ENCODE measurements at places on chromosomes 1 and 21.

DNA sequence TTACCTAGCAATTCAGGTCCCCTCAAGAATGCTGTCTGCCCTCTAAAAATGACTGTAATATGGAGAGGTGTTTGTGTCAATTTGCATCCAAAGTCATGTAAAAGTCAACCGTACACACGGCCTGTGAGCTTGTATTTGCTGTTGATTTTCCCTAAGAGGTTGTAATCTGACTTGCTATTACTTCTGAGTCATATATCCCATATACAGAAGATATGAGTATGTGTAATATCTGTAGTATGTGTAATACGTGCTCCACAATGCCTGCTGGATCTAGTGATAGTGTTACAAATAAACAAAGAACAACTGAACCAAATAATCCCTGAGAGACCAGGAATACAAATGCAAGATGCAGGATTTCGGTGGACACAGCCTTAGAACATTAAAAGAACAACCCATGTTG is 1.4 kb upstream of the KCNJ6 start:
- no peak for DNase-seq

DNA sequence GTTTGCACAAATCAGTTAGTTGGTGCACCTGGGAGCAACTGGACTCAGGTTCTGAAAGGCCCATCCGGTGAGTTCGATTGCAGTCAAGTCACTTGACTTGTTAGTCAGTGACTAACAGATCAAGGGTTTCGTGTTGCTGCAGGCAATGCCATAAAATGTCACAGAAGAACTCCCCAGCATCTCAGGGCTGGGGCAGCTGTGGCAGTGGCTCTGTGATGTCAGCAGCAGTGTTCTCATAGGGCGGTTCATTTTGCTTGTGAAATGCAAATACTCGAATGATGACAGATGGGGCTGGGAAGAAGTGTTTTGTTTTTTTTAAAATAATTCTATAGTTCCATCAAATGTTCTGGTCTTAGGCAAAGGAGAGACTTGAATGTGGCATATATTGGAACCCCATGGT is 287.8 kb downstream of the LMX1A start:
- DNase-seq = no peak

GRCh38 chr1:22327411-22327810 is 124.2 kb upstream of the ZBTB40 start:
- no peak for DNase-seq

DNA sequence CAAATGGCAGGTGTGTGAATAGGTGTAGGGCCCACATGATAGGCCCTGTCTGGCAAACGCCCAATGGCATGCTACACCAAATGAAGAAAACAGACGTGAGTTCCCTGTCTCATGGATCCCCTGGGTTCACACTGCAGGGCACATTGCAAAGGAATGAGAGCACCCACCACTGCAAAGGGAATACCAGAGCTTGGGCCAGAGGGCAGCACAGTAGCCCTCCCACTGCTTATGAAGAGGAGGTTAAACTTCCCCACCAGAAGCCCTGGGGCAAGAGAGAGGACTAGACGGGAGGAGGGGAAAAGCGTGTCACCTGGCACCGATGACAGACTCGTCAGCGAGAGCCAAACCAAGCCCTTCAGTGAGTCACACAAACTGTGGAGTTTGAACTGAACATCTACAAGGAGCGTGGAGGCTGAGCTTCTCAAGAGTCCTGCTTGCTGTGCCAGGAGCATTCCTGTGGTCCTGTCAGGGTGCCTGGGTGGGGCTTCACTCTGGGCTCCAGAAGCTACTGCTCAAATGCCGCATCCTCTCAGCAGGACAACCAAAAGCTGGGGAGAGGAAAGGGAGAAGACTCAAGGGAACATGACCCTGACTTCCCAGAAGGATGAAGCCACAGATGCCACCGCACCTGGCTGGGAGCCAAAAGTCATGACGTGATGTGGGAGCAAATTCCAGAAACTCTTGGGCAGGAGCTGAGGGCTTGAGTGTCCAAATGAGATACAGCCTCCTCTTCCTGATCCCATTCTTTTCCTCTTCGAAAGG is 61.1 kb downstream of the TOMM20 start:
- DNase-seq = peak; percentile 93

GRCh38 chr1:207824691-207825408 is 73.0 kb downstream of the CD46 start:
- DNase-seq = no peak

GRCh38 chr1:23122023-23122748 is 46.5 kb downstream of the LUZP1 start:
- DNase-seq = no peak

- no peak for DNase-seq
Observed at GRCh38 chr1:60866917-60867531, 215.3 kb upstream of the NFIA start.

DNA sequence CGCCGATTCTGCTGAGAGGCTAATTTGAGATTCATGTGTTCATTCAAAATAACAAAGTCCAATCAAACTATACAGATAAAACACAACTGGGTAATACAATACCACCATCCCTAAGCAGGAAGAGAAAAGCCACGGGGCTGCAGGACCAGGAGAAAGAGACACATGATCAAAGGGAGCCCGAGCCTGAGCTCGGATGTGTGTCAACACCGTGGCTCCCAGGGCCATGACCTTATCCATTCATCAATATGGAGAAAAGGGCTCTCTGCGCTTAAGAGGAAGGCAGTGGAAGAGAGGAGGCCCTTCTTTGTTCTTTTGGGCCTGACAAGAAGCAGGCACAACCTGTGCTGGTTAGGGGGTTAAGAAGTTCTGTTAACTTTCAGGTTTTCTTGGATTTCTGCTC is 56.7 kb downstream of the HUNK start:
- DNase-seq = no peak

DNA sequence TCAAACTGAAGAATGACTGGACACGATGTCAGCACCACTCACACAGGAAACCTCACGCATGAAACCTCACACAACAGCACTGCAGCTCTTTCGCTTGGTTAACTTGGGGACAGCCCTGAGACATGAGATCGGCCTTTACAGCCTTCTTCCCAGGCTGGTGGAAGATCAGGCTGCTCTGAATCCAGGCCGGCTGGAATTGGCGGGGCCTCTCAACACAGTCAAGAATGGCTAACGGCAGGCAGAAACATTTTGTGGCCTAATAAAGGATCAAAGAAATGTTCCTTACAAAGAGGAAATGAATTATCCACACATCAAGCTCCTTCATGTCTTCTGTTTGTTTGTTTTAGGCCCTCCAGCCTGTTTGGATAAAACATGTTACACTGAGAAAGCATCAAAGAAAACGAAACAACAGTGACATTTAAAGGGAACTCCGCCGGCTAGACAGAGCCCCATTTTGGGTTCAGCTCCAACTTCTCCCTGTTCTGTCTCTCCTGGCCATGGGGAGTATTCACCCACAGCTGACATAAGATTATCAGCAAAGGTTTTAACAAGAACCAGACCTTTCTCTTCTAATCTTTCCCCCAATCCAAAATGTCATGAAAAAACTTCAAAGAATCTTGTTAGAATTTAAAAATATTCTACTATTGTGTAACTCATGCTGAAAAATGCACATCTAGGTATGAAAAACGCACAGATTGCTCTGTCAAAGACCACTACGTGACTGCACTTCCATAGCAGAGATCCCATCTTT is 131.2 kb downstream of the SLC45A1 start:
- no peak for DNase-seq

GRCh38 chr1:10965546-10966226 is 46.8 kb upstream of the TARDBP start:
- DNase-seq = no peak

GRCh38 chr1:85128316-85128715 is 72.5 kb downstream of the SYDE2 start:
- no peak for DNase-seq

DNA sequence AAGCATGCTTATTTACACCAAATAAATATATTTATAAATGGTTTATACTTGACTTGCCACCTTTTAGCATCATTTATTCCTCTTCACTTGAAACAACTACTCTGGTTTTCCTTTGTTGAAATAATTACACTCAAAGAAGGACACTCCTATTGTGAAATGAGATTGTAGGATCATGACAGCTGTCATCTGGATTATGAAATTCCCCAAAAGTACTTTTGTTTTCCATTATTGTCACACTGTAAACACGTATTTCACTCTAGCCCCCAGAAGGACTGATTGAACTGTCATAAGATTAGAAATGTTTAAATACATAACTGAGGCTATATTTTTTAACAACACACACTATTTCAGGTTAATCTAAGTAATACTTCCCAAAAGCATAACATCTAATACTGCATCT is 593.8 kb downstream of the LRRIQ3 start:
- no peak for DNase-seq

DNA sequence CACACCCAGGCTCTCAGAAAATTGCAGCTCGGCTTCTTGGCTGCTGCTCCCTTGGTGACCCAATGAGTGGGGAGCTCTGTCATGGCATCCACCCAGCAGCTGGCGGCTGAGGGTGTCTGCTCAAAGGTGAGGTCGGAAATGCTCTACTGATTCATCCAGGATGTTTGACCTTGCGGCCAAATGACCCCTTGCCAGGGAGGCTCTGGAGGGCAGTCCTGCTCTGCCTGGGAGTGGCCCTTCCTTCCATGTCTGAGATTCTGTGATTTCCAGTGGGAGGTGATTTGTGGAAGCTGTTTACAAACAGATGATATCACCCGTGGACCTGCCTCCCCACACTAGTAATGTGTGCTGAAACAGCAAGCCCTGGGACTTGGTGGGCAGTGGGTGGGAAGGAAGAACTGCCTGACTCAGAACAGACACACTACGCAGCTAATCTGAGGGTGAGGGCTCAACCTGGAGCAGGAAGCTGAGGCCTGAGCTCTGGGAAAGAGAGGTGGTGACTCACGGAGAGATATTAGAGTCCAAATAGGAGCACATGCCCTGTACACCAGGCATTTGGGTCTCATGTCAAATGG is 3.0 kb downstream of the CRCT1 start:
- DNase-seq = no peak

GRCh38 chr1:26057189-26057588 is 10.2 kb downstream of the TRIM63 start:
- DNase-seq = no peak

- DNase-seq = no peak
Observed at GRCh38 chr1:67137307-67137753, 2.6 kb upstream of the C1orf141 start.

DNA sequence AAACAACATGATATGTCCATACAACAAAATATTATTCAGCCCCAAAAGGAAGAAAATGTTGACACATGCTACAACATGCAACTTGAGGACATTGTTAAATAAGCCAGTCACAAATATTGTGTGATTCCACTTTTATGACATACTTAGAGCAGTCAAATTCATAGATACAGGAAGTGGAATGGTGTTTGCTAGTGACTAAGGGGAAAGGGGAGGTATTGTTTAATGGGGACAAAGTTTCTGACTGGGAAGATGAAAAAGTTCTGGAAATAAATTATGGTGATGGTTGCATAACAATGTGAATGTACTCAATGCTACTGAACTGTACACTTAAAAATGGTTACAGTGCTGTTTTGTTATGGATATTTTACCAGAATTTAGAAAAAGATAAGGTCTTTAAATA is 77.7 kb downstream of the RHOU start:
- DNase-seq = no peak

DNA sequence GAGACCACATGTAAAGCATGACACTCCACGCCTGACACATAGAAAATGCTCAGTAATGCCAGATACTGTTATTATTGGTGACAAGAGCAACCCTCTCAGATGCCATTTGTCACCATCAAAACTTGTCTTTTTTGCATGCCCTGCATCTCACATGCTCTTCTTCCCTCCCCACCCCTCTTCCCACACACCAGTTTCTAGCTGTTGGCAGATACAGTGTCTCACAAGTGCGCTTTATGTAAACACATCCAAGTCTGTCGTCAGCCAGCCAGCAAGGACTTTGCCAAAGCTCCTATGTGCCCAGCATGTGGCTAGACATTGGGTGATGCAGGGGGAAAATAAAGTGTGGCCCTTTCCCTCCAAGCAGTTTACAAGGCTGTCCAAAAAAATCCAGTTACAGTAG is 44.9 kb upstream of the EPHA8 start:
- DNase-seq = no peak

DNA sequence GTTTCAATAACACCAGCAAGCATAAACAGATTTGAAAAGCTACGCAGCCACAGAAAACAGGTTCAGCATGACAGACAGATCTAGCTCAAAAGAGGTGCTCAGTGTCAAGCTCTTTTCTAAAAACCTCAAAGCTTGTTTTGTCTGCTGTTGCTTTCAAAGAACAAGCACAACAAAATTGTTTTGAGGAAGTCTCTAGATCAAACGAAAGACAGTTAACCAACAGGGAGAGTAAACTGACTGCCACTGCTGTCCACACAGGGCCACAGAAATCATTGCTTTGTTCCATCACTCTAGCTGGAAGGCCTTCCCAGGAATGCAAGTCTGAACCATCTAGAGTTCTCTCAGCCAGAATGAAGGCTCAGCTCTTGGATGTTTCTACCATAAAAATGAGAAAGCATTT is 12.8 kb downstream of the APP start:
- no peak for DNase-seq

- DNase-seq = no peak
Observed at GRCh38 chr1:56149761-56150160, 429.6 kb downstream of the PLPP3 start.

- no peak for DNase-seq
Observed at GRCh38 chr1:235327559-235328270, at the start of gene ARID4B. ARID4B (minus strand) TSS chr1:235328179; CDS start chr1:235326919, 1,260 bp downstream.

- DNase-seq = no peak
Observed at GRCh38 chr1:30533141-30533540, 190.2 kb downstream of the MATN1 start.

DNA sequence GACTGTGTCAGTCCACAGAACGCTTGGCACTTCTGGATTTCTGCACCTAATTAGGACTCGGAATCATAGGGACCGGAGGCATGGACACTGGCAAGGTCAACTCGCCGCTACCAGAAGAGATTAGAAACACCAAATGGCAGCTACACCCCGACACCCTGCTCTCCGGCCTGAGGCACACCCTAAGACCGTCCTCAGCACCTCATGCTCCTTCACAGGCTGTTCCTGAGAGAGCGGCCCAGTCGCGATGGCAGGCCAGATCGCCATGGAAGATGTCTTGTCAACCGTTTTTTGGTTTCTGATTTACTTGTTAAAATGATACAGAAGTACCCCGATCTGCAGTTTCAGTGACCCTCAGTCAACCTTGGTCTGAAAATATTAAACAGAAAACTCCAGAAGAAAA is 46.8 kb downstream of the NPHP4 start:
- DNase-seq = no peak

- DNase-seq = no peak
Observed at GRCh38 chr1:23174426-23175110, 5.9 kb upstream of the LUZP1 start.

- no peak for DNase-seq
Observed at GRCh38 chr1:117566556-117566955, 39.3 kb upstream of the TENT5C start.

DNA sequence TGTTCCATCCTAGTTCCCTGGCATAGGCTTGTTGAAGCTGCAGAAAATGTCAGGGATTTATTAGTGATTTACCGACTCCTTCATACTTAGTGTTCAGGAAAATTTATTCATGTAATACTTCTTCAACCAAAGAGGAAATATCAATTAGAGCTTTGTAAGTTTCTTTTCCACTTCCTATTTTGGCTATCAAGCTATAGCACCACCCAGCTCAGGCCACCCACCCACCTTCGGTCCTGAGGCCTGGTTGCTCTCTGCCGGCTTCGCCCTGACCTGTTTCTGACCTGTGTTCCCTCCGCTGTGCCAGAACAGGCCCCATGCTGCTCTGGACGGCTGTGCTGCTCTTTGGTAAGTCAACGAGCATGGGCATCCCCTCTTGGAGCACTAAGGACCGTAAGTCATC is at the start of gene FCRL6:
Gene FCRL6 (plus strand): TSS at position 250 of the 400 bp plus-strand sequence. CDS start 65 bp downstream, at position 315.
- DNase-seq = no peak

Measured in HFF-Myc (cell line).